CD4-positive, alpha-beta T cell treated with Interleukin-4 for 1 hour (primary cell): ENCODE measurements at places on chromosomes 3 and 15.
A peak's percentile ranks its signal among the peaks of the same experiment; 100 is the strongest.

DNA sequence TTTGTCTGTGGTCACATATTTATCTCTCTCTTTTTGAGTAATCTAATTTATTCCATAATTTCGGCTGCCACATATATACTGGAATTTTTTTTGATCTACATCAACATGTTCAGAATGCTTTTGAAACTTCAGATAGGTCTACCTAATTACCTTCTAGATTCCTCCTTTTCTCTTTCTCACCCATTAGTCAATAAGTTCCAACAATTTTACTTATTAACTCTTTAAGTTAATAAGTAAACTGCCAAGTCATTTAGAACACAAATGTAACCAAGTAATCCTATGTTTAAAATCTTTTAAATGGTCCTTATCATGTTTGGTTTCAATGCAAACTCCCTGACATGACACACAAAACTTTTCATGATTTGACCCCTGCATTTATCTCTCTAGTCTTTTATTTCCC is 410.5 kb downstream of the UNC13C start:
- no peak for DNase-seq

- DNase-seq = peak; percentile 13
Observed at GRCh38 chr3:161349529-161350312, 21.6 kb downstream of the SPTSSB start.

DNA sequence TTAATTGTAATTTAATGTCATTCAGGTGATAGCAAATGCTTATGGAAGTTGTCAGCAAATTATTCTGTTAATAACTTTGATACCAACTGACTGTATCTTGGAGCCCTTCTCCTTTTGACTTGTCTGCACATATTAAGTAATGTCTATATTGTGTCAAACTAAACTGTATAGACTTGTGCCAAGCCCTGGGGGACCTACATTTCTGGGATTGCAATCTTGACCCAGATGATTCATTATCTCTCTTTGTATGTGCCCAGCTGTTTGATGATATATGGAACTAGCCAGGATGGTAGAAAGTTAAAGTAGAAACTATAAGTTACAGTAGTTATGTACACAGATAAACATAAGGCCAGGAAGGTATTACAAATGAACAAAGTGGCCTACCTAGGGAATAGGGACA is 402.8 kb upstream of the RARB start:
- DNase-seq = no peak

DNA sequence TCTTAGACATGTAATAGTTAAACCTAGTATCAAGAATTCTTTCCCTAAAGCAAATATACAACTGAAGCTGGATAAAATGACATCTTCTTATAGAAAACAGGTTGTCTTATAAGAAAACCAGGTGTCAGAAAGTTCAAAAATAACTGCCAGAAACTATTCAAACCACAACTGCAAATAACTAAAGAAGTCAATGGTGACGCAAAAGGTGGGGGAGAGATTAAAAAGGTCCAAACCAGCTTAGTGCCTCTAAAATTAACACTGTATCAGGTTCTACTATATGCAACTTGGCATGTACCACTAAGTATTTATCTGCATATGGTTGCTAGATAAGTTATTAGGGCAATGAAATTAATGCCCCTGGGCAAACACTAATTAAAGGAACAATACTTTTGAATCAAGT is 136.8 kb downstream of the TBL1XR1 start:
- no peak for DNase-seq

GRCh38 chr3:38542401-38543298 is 46.5 kb downstream of the EXOG start:
- DNase-seq = no peak

DNA sequence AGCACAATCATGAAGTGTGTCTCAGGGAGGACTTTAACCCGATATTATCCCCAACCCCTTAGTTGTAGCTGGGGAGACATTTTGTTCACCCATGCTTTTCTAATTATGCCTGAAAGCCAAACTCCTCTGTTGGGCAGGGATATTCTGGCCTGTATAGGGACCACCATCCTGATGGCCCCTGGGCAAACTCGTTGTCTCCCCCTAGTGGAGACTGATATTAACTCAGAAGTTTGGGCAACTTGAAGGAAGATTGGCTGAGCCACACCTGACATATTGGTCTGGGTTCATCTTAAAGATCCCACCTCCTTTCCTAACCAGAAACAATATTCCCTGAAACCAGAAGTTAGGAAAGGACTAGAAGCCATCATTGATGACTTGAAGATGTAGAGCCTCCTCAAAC is 42.3 kb downstream of the TM4SF18 start:
- peak; percentile 8 for DNase-seq

DNA sequence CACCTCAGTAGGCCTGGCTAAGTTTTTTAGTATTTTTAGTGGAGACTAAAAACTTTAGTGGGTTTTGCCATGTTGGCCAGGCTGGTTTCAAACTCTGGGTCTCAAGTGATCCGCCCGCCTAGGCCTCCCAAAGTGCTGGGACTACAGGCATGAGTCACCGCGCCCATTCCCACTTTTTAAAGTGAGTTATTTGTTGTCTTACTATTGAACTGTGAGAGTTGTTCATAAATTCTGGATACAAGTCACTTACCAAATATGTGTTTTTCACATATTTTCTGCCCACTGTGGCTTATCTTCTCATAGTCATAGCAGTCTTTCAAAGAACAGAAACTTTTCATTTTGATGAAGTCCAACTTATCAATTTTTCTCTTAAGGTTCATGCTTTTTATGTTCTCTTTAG is 29.9 kb upstream of the SPSB4 start:
- DNase-seq = no peak

DNA sequence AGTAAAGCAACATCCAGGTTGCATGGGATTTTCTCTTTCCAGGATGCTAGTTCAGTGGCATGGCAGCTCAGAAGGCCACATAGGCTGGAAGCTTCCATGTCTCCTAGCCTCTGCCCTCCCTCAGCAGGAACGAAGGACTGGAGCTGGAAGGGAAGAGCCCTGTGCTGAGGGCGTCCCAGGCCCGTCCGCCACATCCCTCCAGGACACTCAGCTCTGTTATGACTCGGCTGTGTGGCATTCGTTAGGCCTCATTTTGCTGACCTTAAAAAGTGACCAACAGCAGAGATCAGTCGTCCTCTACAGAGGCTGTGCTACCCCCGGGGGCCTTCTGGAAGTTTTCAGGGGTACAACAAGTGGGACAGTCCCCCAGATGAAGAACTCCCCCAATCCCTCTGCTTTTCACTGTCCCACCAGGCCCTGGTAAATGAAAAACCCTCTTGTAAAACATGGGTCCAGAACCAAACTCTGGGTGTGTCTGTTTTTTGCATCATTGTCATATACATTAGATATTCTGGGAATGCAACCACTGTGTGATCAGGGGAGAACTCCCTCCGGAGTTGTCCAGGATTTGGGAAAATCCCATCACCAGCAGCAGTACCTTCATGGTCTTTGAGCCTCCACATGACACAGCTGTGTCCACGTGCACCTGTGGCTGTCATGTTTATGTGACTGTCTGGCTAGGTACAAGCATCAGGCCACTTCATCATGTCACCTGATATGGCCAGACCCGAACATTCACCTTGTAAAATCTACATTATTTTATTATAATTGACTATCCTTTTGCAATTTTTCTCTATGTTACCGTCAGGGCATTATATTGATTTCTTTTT is 149.9 kb downstream of the OR4M2 start:
- DNase-seq = no peak

- peak; percentile 77 for DNase-seq
Observed at GRCh38 chr3:42831321-42831713, 22.1 kb downstream of the ACKR2 start.

- no peak for DNase-seq
Observed at GRCh38 chr3:63976161-63976871, 47.0 kb downstream of the PSMD6 start.

DNA sequence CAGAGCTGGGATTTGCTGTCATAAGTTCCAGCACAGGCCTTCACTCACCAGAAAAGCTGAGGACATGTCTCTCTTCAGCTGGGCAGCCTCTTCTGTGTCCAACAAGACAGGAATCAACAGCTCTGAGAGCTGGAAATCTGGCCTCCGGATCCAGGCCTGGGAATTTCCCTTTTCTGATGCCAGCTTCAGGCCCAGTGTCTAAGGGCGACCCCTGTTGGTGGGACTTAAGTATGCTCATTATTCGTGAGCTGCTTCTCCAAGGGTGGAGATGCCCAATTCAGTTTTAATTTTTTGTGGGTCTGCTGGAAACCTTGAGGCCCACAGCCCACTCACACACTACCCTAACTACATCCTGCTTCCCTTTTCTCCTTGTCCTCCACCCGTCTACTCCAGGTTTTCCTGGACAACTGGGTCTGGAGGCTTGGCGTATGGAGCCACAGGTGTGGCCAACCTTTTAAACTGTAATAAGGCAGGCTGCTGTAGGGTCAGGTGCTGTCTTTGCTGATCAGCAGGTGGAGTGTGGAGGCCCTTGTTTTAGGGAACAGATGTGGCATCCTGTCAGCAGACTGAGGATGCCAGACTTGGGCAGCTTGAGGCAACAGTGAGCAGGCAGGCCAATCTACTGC is 2.6 kb upstream of the CEMIP start:
- peak; percentile 53 for DNase-seq

- no peak for DNase-seq
Observed at GRCh38 chr15:92711457-92711831, 55.9 kb upstream of the FAM174B start.

GRCh38 chr3:180085122-180085710 is 48.5 kb upstream of the PEX5L start:
- DNase-seq = no peak

DNA sequence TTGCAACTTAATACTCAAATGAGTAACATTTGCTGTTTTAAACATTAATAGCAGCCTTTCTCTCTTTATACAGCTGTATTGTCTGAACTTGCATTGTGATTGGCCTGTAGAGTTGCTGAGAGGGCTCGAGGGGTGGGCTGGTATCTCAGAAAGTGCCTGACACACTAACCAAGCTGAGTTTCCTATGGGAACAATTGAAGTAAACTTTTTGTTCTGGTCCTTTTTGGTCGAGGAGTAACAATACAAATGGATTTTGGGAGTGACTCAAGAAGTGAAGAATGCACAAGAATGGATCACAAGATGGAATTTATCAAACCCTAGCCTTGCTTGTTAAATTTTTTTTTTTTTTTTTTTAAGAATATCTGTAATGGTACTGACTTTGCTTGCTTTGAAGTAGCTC is 40.3 kb downstream of the CTNNB1 start:
- DNase-seq = no peak

- DNase-seq = no peak
Observed at GRCh38 chr3:9280451-9281219, 31.2 kb upstream of the SRGAP3 start.

GRCh38 chr15:27134481-27134880 is 163.5 kb downstream of the GABRG3 start:
- DNase-seq = no peak

DNA sequence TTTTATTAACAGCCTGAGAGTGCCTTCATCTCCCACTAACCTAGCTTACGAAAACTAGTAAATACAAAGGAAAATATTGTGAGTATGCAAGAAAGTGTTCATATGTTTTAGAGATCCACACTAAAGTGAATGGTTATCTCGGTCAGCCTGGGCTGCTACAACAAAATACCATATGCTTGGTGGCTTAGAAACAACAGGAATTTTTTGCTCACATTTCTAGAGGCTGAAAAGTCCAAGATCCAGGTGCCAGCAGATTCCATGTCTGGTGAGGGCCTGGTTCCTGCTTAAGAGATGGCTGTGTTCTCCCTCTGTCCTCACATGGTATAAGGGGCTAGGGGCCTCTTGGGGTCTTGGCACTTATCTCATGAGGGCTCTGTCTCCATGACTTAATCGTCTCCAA is 20.5 kb upstream of the SLC30A4 start:
- DNase-seq = no peak

DNA sequence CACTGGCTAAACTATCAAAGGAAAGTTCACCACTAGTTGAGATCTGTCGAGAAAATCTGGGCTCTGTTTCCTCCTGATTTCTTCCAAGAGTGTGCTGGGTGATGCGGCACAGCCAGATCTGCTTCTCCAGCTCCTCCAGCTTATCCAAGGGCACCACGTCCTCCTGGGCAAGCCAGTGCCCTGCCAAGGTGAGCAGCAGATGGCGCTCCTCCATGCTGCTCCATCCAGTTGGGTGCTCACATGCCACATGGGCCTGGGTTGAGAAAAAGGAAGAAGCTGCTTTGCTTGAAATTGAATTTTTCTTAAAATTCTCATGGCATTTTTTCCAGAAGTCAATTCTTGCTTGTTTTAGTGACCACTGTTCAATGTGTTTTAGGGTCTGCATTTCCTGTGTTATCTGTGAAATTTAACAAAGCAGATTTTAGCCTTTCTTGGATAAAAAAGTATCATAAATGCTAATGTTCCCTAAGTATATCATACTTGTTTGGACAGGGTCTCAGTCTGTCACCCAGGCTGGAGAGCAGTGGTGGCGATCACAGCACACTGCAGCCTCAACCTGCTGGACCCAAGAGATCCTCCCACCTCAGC is 47.3 kb downstream of the EIF3J start:
- DNase-seq = peak; percentile 67

- DNase-seq = no peak
Observed at GRCh38 chr3:25781758-25782594, 1.3 kb downstream of the NGLY1 start.

- no peak for DNase-seq
Observed at GRCh38 chr3:122366379-122366749, 16.7 kb downstream of the MIX23 start.

DNA sequence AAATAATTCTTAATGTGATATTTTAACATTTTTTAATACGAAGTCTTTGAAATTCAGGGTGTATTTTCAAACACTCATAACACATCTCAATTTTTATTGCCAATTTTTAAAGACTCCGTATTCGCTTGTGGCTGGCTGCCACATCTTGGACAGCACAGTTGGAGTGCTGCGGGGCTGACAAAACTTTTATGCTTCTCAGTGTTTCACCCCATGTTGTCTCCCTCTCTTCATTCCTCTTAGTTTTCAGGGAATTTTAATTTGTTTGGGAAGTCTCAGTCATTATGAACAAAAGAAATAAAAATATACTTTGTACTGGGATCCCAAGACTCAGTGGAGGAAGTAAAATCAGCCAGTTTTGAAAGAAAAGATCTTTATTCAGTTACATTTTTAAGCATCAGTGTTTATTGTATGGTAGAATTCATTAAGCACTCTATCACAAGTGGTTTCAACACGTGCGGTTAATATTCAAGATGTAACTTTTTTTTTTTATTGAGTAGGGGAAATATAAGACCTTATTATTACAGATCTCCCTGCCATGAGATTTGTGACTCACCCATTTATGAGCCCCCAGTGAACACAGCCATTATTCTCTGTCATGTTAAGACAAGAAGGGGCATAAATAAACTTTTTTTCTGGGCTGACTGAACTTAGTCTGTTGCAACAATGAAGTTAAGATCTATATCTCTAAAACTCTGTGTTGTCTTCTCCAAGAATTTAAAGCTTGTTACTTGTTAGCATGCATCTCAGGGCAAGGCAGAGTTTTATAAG is 26.8 kb downstream of the KAT2B start:
- DNase-seq = no peak

GRCh38 chr3:51997935-51998596 is 2.4 kb upstream of the RPL29 start:
- DNase-seq = no peak

DNA sequence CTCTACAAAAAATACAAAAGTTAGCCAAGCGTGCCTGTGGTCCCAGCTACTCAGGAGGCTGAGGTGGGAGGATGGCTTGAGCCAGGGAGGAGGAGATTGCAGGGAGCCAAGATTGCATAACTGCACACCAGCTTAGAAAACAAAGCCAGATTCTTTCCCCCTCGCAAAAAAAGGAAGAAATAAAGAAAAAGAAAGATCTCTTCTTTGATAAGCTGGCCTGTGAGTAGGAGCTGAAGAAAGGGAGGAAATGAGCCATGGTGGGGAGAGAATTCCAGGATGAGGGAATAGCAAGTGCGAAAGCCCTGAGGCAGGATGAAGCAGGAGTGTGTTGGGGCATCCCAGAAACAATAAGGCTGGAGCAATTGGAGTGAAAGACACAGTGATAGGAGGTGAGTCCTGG is 24.5 kb upstream of the TOP2B start:
- DNase-seq = no peak
